ENCODE measurements at places on chromosomes 12 and 14. TPM values are rescaled to one million over a fixed set of nuclear protein-coding genes. Genes with fewer than 3 reads are reported as not detected.
A peak's percentile ranks its signal among the peaks of the same experiment; 100 is the strongest.

GRCh38 chr12:49580572-49581535, 12.9 kb upstream of the MCRS1 start:
- H3K4me1 ChIP-seq: no peaks in the 10 kb centered on the region
- no peak overlapping the region for H3K4me3 ChIP-seq
- H3K27me3 ChIP-seq: no peaks in the 10 kb centered on the region
- H3K27ac ChIP-seq: no peak overlapping the region
- DNase-seq: peak; percentile 73

Gene KRT6A
- polyA plus RNA-seq: 3.2 TPM

- no peak overlapping the region for H3K4me3 ChIP-seq
- peaks cover 3% of the 10 kb centered on the region for H3K4me1 ChIP-seq
- H3K27me3 ChIP-seq: no peaks in the 10 kb centered on the region
- no peaks in the 10 kb centered on the region for H3K36me3 ChIP-seq
- no peak overlapping the region for H3K27ac ChIP-seq
- DNase-seq: no peak
Observed at GRCh38 chr14:23608454-23608853, 27.7 kb upstream of the DHRS2 start.

DNA sequence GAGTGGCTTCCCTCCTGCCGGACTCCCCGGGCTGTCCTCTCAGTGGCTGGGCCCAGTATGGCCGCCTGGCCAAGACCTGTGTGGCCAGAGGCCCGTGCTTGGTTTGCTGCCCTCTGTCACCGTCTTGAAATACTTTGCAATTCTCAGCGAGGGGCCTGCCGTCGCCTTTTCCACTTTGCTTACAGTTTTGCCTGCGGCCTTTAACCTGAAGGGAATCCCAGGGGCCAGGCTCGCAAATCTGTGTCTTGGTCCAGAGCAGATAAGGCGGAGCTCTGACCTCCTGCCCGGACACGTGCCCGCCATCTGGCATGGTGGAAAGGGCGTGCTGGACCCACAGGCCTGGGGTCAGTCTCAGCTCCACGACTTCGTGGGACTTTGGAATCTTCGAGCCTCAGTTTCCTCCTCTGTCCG, 10.9 kb upstream of the AMN start:
- no peak for DNase-seq
- H3K27me3 ChIP-seq: no peaks in the 10 kb centered on the region
- H3K4me1 ChIP-seq: no peaks in the 10 kb centered on the region
- no peak overlapping the region for H3K27ac ChIP-seq

- no peak for DNase-seq
- peaks cover 30% of the 10 kb centered on the region for H3K4me1 ChIP-seq
- H3K27me3 ChIP-seq: no peaks in the 10 kb centered on the region
Observed at GRCh38 chr12:122125452-122126341, 47.1 kb downstream of the MLXIP start.

DNA sequence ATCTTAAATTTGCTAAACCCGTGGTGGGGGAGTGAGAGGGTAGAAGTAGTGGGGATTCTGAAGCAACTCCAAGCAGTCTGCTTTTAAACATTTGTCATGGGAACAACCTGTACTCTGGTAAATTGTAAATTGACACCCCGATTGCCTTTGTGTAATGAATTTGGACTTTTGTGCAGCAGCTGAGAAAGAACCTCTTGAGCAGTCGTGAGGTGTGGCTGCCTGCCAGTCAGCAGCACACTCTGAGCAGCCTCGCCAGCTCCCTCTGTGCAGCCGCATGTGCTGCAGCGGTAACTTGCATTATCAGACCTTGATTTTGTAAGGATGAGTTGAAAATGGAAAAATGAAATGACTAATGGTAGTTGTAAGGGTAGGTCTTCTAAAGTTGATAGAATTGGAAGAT, 74.3 kb downstream of the SUSD6 start:
- H3K4me3 ChIP-seq: no peak overlapping the region
- H3K36me3 ChIP-seq: no peaks in the 10 kb centered on the region
- peak; percentile 82 for DNase-seq
- H3K27me3 ChIP-seq: no peaks in the 10 kb centered on the region
